ENCODE measurements at places on chromosomes 2 and 18.

DNA sequence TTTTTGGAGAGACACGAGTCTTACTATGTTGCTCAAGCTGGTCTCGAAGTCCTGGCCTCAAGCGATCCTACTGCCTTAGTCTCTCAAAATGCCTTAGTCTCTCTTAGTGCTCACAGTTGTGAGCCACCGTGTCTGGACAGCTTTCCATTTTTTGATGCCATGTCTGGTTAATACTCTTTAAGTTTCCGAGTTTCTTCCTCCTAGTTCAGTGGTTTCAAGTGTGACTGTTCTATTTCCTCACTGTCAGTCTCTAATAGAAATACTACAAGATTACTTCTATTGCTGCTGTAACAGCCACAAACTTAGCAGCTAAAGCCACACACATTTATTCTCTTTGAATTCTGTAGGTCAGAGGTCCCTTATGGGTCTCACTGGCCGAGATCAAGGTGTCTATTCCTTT is 125.1 kb upstream of the MGAT5 start:
- DNase-seq = no peak

DNA sequence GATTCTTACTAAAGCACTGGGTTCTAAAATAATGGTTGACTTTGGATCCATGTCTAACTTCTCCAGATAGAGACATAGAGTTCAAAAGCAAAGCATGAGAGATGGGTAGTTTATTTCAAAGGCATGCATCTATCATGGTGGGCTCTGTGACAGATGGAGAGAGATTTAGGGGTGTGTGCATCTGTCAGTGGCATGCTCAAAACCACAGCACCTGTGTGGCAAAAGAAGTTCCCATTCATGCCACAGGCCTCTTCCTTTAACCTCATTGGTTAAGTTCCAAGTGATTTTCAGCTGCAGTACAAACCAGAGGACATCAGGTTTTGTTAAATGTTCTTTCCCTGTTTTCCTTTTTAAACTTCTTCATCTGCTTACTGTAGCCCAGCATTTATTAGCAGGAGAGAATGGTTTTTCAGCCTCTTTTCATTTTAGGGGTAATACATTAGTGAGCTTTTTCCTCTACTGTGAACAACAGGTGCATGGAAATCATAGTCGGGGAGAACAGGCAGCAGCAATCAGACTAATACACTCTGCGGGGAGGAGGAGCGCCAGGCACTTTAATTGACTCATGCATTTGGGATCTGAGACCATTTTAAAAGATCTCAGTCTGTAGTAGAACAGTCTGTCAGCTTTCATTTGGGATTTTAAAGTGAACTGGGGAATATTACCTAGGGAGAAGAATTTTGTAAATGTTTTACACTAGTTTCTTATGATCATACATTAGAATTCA is 52.4 kb upstream of the UPP2 start:
- no peak for DNase-seq

DNA sequence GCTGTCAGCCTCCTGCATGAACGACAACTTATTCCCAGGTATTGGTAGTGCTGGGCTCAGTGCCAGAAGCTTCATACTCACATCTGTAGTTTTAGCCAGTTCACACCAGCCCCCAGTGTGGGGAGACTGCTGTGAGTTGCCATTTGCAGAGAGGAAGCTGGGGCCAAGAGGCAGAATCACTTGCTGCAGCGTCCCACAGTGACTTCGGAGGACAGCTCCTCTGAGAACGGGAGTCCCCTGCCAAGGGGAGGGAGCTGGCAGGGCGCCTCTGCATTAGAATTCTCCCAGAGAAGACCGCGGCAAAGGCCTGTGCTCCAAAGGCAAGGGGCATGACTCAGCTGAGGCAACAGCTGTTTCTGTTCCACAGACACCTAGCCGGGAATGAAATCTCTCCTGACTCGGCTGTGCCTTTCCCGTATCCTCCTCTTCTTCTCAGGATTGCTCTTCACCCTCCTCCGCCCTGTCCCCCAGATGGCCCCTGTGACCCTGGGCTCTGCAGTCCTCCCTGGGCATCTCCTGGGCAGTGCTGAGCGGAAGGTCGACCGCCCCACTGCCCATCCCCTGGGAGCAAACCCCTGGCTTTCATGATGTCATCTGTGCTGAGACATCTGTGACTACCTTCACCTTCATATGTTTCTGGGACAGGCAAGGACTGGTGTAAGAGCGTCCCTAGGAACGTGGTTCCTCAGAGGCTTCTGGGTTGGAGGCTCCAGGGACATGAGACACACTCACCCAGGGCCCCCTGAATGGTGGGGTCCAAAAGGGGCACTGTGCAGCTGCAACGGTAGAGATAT is 18.0 kb downstream of the MAL start:
- no peak for DNase-seq

- DNase-seq = no peak
Measured at GRCh38 chr2:17327649-17328048, 190.6 kb downstream of the RAD51AP2 start.

- no peak for DNase-seq
Measured at GRCh38 chr2:121690095-121690494, 40.8 kb upstream of the CLASP1 start.

DNA sequence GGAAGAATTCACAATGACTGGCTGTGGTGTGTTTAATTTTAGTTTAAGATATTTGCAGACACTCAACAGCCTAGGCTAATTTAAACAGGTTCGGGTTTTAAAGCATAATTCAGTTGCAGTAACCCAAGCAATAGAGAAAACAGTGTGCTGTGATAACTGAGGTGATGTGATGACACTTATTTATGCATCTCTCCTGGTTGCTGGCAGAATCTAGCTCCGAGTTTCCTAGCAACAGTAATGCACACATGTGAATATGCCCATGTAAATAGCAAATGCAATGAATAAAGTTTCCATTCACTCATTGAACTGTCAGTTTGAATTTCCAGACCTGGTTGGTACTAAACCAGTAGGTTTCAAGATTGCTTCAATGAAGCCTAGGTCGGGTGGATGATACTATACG is 426.5 kb downstream of the TMX3 start:
- DNase-seq = no peak

- DNase-seq = no peak
Measured at GRCh38 chr2:66675591-66675990, 240.7 kb downstream of the MEIS1 start.

DNA sequence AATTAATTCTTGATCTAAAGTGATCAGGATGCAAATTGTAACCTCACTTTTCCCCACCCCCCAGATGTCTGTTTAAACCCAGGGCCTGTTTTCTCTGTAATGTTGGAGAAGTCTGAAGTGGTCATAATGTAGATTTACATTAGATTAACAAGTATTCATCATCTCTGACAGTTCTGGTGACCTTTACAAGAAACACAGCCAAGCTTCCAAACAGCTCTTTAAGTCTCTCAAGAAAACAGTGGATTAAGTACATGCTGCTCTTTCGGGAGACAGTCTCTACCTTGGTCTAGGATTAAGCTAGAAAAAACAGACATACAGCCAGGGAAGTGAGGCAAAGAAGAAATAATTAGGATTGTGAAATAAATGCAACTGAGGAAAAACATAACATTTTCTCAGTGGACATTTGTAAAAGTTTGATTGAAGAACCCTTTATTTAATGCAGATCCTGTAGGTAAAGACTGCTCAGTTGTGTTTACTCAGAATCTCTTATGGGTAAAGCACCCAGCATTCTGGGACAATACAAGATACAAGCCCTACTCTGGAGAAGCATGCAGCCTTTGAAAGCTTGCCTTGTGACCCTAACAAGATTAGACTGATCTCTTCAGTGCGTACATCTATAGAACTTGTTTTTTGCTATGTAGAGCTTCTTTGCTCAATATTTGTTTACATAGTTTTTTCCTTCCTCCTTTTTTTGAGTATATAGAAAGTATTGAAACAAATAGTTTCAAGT is 203.9 kb downstream of the PHLPP1 start:
- no peak for DNase-seq

DNA sequence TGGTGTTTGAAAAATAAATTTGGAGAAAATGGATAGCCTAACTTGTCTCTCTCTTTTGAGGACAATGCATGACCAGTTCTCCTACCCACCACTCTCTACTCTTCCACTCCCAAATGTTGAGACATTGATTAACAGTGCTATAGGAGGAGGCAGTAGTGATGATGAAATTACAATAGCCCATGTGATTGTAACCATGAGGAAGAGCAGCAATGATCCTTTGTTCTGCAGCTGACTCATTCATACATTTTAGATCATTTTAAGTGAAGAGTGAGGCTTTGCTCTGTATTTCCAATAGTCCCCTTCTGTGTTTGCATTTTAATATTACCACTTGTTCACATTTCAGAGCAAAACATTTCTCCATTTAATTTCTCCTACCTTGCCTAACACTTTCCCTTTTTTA is 592.3 kb downstream of the THSD7B start:
- no peak for DNase-seq

DNA sequence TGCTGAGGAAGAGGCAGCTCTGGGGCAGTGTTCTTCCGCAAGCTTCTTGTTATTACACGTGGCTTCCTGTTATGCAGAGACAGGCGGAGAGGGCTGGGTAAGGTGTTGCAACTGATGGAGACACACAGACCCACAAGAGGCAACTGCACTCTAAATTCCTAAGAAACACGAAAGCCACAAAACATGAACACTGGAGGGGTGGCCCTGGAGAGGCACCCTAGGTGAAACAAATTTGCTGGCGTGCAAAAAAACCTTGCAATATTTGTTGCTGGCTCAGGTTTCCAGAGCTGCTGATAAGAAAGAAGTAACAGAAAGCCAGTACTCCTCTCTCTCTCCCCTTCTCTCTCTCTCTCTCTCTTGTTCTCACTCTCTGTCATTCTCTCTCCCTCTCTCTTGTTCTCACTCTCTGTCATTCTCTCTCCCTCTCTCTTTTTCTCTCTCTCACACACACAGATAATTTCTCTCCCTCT is 31.8 kb downstream of the ARHGAP25 start:
- no peak for DNase-seq

GRCh38 chr18:63394954-63395353 is 27.3 kb downstream of the VPS4B start:
- no peak for DNase-seq

GRCh38 chr18:43578706-43579105 is 301.4 kb upstream of the SYT4 start:
- no peak for DNase-seq

DNA sequence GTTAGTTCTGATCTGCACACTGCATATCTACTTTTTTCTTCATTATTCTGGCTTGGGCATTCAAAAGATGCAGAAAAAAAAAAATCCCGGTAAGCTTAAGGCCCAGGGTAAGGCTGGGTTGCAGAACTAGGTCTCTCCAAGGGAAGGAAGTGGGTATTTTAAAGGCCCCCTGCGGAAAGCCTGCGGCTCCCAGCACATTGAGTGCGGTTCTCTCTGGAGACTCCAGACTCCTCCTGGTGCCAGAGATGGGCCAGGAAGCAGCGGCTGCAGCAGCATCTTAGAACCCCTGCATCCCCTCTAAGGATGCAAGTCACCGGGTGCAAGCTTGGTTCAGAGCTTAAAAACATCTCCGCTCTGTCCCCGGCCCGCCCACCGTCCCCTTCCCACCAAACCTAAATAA is 49.5 kb downstream of the TGIF1 start:
- DNase-seq = no peak

DNA sequence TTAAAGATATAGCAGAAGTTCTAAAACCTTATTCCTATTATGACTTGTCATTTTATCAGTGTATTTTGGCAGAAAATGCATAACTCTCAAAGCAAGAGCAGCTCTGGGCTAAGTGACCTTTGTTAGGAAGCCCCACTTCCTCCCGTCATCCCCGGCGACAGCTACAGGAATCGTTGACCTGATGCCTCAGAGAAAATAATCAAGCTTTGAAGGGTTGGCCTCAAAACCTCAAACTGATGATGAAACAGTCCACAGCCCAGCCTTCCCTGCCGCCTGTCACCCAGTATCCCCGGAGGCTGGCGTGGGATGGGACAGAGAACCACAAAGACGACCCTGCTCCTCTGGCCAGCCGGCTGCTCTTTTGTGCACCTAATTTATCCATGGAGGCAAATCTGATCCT is 65.3 kb downstream of the KCNF1 start:
- no peak for DNase-seq

GRCh38 chr18:12844391-12844790 is 39.6 kb downstream of the PTPN2 start:
- no peak for DNase-seq

DNA sequence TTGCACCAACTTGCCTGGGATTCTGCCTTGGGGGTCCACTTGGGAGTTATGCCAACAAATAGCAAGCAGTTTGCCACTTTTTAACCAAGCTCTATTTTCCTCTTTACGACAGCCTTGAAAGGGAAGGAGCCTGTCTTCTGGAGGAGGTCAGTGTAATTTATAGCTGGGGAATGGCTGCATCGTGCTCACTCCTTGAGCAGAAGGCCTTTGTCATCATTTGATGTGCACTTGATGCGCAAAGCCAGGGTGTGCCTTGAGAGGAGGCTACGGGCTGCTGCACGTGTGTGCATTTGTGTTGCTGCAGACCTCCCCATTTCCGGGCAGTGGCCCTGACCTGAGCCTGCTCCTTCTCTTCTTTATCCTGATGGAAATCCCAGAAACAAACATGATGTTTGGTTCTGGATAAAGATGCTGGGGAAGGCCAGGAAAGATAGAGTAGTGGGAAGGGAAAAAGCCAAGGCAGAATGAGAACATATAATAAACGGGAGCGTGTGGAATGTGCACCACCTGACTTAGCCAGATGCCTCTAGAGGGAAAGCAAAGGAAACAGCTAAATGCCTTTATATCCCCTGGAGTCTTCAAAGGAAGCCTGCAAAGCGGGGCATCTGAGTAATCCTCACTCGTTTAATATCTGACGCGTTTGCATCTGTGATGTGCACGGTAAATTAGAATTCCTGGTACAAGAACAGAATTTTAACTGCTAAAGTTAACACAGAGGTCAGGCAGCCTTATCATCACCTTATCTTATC is 68.3 kb upstream of the ZNF521 start:
- no peak for DNase-seq

DNA sequence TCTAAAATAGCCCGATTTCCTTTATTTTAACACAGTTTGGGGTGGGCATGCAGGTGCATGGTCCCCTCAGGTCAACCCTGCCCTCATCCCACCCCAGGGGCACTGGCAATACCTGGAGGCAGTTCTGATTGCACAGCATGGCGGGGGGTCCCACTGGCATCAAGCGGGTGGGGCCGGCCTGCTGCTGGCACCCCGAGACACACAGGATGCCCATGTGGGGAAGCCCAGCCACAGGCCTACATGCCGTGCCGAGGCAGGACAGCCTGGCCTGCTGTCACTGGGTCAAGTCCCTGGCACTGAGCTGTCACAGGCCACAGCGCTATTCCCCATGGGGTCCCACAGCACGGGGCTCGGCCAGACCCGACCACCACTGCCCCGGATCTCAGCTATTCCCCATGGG is 11.9 kb upstream of the KCNG2 start:
- DNase-seq = no peak

GRCh38 chr2:18896125-18896764 is 306.9 kb upstream of the NT5C1B start:
- DNase-seq = no peak
